GM13977 (cell line): ENCODE measurements at places on chromosomes 3 and 15.

GRCh38 chr15:60124460-60125070, 120.5 kb downstream of the FOXB1 start:
- no peak for DNase-seq

- DNase-seq: no peak
Measured at GRCh38 chr15:66144978-66145725, 108.4 kb downstream of the MEGF11 start.

DNA sequence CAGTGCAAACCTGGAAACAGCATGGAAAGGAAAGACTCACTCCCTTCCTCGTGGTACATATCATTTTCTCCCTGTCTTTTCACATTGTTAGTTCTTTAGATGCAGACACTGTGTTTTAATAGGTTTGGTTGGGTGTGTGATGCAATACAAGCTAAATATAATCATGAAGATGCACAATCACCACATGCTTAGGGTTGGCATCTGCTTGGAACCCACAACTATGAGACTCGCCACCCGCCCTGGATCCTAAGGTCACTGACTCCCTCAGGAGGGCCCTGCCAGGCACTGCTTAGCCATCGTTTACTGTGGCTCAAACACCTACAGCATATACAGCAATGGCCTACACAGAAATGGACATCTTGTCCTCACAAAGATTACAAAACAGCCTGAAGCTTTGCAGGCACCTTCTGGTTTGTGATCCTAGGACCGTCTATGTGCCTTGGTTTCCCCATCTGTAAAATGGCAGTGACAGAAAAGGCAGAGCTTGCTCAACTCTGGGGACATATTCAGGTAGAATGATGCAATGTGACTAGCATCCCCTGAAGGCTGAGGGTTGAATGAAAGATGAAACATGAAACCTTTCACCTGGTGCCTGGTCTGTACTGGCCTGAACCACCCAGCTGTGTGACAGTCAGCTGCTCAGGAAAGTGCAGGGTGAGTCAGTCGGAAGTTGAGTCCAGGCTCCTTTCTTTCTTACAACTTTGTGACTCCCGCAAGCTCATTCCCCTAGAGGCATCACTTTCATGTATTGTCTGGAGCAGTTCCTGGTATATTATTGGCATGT, 123.6 kb upstream of the PFN2 start:
- DNase-seq: no peak

GRCh38 chr3:13857702-13858380, 22.0 kb downstream of the WNT7A start:
- no peak for DNase-seq

DNA sequence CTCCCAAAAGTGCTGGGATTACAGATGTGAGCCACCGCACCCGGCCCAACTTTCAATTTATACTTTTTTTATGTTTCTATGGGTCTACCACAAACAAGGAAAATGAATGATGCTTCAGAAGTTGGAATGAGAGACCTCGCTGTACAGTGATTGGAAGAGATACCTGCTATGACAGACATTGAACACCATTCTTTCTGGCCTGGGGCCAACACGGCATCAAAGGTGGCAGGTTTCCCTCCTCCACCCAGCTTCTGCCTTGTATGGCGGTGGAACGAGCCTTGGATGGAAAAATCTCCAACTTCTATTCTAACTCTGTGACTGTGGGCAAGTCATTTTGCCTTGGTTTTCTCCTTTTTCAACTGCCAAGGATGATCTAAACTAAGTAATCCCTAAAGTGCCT, 117.8 kb upstream of the FAM174B start:
- no peak for DNase-seq

- no peak for DNase-seq
Measured at GRCh38 chr3:184341925-184342324, 4.5 kb downstream of the FAM131A start.

GRCh38 chr15:83066034-83066733, 868 bp downstream of the BTBD1 start:
- no peak for DNase-seq

GRCh38 chr15:29952225-29952624, 130.0 kb upstream of the TJP1 start:
- no peak for DNase-seq

DNA sequence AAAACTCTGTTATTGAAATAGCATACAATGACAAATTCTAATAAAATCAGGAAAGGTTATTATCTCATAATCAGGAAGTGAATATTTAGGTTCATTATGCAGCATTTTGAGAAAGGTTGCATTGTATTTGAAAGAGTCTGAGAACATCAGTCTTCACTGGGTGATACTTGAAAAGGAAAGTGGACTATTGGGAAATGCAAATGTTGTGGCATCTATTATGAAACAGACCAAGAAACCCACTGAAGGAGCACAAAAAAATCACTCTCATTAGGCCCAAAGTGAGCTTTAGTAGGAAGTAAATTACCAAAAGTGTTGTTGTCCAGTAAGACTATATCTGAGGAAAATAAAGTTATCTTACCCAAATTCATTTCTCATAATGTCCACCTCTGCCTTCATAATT, 90.8 kb downstream of the ZPLD1 start:
- DNase-seq: peak; percentile 39

DNA sequence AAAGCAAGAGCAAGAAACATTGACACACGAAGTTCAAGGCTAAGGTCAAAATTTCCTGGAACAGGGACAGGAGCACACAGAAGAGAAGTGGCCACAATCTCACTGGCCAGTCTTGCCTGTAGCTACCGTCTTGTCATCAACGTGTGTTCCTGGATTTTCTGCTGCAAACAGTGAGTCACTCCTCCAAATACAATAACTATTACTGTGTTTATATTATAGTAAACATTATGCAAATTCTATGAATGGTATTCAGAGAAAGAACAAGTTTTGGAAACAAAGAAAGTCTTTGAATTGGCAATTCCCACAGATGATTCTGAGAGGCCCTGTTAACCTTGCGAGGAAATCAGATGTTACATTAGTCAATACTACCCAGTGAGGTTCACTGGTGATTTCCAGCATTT, 220.5 kb downstream of the FAM43A start:
- DNase-seq: no peak

DNA sequence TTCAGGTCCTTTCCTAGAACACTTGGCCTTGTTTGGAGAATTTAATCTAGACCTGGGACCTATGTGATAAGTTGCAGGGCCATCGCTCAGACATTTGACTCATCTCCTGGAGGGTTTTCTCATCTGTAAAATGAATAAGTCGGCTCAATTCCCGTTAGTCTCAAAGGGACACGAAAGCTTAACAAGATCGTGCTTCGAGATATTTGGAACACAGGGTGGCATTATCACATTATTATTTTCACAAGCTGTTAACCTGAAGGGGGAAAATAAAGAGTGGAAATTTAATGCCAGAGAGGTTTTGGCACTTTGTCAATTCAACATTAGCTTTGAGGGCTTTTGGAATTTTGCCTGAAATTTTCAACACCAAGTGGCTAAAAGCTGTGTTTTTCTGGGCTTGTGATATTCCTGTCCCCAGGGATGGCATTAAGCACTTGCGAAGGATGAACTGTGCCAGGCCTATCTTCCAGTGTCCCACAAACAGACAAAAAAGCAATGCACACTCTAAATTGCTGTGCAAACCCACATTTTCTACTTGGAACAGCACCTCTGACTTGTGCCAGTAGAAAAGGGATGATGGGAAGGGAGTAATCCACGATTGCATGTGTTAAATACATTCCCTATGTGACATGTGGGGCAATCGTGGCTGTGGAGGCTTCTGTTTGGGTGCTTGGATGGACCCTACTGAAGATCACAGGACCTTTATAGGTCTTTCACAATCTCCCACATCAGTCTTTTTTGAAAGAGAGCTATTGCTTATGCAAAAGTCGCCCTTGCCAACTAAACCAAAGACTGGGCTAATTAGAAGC, 478.7 kb downstream of the MFSD1 start:
- DNase-seq: no peak

- no peak for DNase-seq
Measured at GRCh38 chr3:4974154-4974553, 5.1 kb upstream of the BHLHE40 start.

GRCh38 chr15:80578871-80579270, 116.2 kb upstream of the ABHD17C start:
- no peak for DNase-seq

DNA sequence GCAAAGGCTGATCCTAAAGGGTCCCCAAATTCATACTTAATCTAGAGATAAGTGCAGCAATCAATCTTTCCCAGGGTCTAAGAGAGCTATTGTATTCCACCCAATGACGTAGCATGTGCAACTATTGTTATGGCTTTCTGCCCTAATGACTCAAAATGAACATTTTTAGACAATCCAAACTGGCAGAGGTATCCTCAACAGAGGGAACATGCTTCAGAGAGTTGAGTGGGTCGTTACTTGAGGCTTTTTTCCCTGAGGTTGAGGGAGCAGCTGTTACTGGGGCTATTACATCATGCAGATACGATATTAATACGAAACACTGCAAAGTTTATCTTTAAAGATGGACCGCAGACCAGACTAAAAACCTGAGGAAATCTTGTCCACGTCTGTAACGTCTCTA, 278.3 kb upstream of the WNT5A start:
- DNase-seq: no peak

DNA sequence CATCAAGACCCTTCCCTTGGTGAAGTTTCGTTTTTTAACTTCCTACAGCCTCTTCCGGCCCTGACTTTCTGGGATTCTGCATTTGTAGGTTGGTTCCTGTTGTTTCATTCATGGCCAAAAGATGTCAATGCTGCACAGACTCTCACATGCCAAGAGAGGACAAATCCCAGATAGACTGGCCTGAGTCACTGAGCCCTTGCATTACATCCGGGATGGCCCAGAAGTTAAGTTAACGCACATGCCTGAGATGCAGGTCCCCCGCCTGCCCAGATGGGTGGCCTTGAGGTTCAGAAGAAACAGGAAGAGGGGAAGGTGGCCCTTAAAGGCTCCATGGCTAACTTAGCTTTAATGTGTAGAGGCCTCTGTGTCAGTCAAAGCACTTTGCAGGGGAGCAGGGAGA, 51.6 kb upstream of the SRGAP3 start:
- DNase-seq: no peak

GRCh38 chr3:137641879-137642704, 122.0 kb upstream of the SOX14 start:
- DNase-seq: no peak

GRCh38 chr15:80455668-80456442, 51.7 kb downstream of the ARNT2 start:
- DNase-seq: peak; percentile 77

- no peak for DNase-seq
Measured at GRCh38 chr3:27360113-27361078, 8.8 kb downstream of the NEK10 start.

DNA sequence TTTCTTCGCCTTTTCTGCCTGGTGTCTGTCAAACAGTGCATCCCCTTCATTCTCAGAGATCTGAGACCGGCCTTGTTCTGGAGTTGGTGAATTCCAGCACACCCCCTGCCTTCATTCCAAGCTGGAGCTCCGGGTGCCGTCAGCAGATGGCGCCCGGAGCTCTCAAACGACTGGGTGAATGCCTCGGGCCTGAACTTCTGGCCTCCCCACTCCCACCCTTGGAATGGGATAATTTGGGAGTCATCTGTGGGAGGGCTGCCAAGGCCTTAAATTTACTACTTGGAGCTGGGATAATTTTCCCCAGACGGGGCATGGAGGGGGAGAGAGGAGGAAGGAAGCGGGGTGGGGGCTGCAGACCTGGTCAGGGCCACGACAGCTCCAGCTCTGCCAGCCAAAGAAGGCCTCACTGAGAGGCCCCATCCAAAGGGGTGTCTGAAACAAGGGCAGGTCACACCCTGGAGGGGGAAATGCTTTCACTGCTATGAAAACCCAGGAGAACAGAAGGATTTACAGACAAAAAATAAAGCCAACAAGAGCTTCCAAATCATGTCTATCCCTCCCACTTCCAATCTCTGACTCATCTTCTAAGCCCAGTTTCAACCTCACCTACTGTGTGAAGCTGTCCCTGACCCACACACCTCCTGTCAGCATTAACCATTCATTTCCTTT, 187.9 kb downstream of the OPA1 start:
- peak; percentile 51 for DNase-seq
